CD4-positive, alpha-beta T cell treated with Interleukin-21 for 1 hour (primary cell): ENCODE measurements at places on chromosomes 1 and 21.

DNA sequence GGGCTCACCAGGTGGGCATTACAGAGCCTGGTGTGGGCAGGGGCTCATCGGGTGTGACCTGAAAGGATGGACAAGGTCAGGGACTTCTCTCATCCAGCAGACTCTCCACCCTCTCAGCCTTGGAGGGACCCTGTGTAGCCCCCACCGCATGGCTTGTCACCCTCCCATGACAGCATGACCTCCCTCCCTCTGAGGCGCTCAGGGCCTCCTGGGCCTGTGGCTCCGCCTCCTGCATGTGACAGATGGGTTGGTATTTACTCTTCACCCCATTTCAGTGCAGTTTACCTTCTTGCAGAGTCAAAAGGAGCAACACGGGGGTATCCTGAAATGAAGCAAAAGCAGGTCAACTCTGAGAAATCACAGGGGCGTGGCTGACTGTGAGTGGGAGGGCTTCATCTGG is 298.6 kb upstream of the AJAP1 start:
- no peak for DNase-seq

DNA sequence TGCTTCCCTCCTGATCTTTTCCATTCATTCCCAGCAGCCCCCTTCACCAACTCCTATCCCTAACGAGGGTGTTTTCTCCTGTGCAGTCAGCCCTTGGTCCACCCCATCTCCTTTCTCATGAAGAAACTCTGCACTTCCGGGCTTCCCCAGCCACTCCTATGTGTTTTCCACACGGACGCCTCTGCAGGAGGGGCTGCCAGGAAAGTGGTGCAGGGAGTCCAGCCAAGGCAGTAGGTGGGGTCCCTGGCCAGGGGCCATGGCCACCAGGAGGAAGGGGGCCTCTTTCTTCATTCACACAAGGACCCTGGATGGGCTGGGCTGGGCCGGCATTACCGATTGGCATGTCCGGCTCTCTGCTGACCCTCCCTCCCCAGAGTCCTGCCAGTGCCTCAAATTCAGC is 72.8 kb upstream of the EFHD2 start:
- DNase-seq: no peak

DNA sequence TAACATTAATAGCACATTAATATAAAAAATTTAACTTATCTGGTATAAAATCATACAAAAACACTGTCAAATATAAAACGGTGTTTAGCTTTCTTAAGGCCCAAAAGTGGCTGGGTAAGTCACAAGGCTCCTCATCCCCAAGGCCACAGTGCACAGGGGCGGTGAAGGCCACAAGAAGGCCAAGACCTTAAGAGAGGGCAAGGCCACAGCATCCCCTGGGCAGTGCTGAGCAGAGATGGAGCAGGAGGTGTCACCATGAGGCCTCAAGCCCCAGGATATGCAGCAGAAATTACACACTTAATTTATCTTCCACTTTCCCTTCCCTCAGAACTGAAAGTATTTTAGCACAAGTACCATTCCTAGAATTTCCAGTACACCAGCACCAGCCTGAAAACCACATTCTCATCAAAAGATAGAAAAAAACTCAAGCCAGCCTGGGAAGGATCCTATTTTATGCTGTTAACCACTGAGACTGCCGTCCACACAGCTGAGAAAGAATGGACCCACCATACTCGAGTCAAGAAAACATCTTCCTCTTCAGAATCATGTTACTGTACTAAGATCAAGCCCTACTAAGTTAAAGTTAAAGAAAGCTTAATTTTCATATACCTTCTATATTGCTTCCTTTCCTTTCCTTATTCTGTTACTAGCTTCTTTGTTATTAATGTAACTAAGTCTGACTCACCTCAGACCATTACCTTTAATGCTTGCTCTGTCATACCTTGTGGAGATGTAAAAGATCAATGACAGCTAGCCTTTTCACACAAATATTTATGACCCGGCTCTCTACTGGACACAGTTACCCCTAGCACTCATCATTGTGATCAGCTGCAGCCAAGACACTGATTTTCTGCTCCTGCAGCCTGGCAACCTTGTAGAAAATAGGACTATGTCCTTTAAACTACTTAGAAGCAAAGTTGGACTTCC is 26.4 kb upstream of the FMO1 start:
- DNase-seq: no peak

DNA sequence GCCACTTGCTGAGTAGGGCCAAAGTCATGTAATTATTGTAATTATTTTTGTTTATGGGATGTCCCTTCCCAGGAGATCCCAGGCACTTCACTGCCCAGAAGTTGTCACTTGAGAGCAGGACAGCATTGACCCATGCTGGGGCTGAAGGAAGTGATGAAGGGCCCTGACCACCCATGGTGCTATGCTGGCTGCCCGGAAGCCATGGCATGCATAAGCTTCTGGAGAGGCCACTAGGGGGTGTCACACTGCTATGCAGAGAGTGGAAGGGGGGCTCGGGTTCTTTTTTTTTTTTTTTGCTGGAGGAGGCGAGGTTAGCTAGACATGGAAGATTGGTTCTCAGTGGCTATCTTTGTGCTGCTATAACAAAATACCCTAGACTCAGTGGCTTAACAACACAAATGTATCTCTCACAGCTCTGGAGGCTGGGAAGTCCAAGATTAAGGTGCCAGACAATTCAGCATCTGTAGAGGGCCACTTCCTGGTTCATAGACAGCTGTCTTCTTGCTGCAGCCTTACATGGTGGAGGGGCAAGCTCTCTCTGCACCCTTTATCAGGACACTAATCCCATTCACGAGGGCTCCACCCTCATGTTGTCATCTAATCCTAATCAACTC is 84.9 kb downstream of the CNIH3 start:
- no peak for DNase-seq

DNA sequence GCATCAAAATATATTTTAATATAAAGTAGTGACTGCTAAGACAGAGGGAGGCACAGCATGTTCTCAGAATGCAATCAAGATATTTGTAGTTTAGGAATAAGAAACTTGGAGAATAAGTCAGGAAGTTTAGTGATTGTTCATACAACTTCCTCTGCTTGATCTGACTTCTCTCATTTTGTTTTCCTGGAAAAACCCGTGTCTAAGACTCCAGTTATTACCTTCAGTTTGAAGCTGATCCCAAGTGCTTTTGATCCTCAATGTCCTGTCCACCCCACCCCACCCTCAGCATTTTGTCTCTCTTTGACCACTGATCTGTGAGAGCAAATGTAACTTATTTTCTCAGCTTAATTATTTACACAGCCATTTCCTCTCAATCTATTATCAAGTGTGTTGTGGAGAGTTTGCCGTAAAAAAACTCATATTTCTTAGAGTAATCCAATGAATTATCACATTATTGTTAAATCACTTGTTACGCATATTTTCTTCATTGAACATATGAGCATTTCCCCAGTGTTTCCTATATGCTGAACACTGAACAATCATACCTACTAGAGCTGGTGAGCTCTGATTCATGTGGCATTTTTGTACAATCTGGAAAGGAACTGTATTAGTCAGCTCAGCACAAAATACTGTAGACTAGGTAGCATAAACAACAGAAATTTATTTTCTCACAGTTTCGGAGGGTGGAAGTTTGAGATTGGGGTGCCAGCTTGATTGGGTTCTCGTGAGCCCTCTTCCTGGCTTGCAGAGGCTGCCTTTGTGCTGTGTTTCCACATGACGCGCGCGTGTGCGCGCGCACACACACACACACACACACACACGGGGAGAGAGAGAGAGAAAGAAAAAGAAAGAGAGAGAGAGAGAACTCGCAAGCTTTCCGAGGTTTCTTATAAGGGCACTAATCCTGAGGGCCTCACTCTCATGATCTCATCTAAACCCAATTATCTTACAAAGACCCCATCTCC is 65.5 kb upstream of the DPYD start:
- DNase-seq: peak; percentile 14

DNA sequence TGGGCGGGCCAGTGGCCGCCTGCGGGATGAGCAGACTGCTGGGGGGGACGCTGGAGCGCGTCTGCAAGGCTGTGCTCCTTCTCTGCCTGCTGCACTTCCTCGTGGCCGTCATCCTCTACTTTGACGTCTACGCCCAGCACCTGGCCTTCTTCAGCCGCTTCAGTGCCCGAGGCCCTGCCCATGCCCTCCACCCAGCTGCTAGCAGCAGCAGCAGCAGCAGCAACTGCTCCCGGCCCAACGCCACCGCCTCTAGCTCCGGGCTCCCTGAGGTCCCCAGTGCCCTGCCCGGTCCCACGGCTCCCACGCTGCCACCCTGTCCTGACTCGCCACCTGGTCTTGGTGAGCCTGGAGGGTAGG is 2.1 kb downstream of the B4GALT2 start:
- no peak for DNase-seq

- DNase-seq: no peak
Measured at GRCh38 chr21:45021428-45022347, 52.7 kb upstream of the ADARB1 start.

DNA sequence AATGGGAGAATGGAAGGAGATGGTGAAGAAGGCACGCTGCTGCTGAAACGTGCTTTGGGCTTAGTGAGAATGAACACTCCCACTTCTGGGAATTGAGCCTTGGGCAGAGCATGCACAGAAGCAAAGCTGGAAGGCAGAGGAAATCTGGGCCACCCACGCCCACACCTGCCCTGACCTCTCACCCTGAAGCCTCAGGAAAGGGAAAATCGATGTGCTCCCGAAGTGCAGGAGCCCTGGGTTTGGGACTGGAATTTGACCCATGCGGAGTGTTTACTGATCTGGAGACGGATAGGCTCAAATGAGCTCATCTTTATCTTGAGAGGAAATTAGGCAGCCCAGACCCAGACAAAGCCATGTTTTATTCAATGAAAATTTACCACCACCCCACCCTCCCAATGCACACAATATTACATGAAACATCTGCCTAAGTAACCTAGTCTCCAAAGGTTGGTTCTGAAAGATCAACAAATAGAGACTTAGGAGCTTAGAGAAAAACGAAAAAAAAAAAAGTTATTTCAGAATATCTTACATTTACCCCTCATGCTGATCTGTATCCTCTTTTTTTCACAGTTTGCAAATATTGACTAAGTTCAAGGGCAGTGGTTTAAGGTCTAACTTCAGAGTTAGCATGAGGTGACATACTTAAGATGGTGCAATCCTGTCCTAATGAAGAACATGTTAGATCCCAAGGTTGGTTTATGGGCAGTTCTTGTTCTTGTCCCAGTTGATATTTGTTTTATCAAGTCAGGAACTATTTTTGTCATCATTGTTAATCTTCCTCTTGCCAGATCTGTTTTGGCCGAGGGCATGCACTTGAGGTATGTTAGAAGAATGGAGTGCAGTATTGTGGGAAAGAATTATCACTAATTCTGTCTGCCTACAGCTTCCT is 63.0 kb downstream of the PROX1 start:
- no peak for DNase-seq

DNA sequence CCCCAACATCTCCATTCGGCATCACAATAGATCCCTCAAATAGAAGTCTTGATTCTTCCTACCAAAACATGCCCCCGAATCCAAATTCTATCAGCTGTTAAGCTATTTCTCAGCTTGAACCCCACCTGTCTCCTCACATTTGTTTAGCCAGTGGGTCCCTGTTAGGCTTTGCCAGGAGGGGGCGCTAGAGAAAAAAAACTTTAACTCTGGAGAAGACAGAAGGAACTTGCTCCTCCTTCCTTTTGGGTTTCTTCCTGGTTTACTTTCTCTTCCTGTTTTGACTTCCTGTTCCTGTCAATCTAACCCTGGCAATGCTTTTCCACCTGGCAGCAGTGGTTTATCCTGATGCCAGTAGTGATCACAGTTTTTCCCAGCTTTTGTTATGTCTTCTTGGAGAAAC is 95.6 kb upstream of the KCNK1 start:
- no peak for DNase-seq

DNA sequence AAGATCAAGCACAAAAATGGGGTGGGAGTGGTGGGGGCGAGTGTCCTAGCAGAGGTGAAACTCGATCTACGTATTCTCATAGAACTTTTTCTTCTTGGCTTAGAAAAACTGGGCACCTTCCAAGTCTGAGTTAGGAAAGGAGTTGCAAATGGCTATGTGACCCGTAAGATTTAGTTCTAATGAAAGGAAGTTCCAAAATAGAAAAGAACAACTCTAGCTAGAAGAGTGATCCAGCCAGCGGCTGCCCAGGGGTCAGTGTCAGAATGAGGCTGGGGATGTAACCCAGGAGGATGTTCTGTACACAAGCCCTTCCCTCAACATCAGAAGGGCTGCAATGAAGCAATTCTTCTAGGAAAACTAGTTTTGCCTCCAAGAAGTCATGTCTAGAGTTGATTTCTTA is 5.2 kb downstream of the MTARC1 start:
- no peak for DNase-seq

DNA sequence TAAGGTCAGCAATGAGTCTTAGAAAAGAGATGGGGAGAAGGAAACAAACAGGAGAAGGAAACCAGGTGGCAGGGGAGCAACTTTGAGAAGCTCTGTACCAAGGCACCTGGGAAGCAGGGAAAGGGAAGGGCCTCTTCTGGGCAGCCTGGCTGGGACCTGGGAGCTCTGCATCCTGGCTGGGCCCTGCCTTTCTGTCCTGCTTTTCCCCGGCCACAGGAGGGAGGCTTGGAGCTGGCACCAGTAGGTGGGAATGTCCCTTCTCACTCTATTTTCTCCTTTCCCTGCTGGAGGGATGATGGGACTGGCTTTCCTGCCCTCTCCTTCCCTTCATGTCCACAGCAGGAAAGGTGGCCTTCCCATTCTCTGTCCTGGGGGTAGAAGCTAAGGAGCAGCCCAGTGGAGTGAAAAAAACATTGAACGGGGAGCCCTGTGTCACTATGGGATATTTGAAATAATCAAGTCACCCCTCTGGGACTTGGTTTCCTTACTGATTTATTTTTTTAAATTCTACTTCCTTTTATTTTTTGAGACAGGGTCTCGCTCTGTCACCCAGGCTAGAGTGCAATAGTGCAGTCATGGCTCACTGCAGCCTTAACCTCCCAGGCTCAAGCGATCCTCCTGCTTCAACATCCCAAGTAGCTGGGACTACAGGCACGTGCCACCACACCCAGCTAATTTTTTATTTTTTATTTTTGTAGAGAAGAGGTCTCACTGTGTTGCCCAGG is 5.1 kb upstream of the NES start:
- no peak for DNase-seq

- DNase-seq: no peak
Measured at GRCh38 chr1:37596182-37596667, 488 bp upstream of the GNL2 start.

GRCh38 chr1:46041974-46042373 is 90.5 kb downstream of the PIK3R3 start:
- no peak for DNase-seq

- no peak for DNase-seq
Measured at GRCh38 chr1:89261926-89262515, 10.6 kb downstream of the GBP5 start.

- DNase-seq: no peak
Measured at GRCh38 chr1:183241471-183241870, 55.4 kb downstream of the LAMC2 start.

- DNase-seq: no peak
Measured at GRCh38 chr21:29267666-29268065, 31.1 kb upstream of the BACH1 start.

- DNase-seq: peak; percentile 68
Measured at GRCh38 chr1:226444901-226445300, 37.0 kb upstream of the PARP1 start.

DNA sequence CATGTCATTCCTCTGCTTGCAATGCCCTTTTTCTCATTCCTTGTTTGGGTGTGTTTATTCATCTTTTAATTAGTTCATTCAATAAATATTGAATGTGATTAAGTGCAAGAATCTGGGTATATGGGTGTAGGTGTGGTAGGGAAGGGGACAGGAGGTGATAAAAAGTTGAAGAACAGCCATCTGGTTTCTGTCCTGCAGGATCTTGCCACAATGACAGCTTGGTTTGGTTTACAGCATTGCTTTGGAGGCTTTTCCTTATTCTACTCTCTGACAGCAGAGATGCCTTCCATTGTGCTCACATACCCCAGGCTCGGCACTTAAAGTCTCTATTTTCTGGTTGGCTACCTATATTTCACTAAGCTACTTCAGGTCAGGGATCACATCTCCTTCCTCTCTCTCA is 3.0 kb upstream of the REG4 start:
- no peak for DNase-seq
